Activated CD4-positive, alpha-beta memory T cell treated with anti-CD3 and anti-CD28 coated beads for 36 hours (primary cell): ENCODE measurements at places on chromosomes 7 and 10. TPM values are rescaled to one million over a fixed set of nuclear protein-coding genes. Genes with fewer than 3 reads are reported as not detected.

CRTAC1 gene
- total RNA-seq: not detected

DNA sequence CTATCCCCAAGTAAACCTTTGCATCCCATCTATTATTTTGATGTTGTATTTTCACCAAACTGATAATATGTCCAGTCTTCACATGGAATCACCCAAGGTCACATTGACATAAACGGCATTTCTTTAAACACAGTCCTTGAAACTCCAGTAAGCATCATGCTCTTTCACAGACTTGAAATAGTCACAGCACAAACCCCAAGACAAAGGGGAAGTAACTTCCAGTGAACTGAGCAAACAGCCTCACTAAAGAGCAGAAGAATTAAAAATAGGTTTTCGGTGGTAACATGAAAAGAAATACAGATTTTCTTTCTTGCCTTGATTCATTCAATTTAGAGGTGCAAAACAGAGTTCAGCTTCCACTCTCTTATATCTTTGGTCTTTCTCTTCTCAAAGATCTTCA, 253.7 kb downstream of the SFMBT2 start:
- no peak for DNase-seq

GRCh38 chr7:114789871-114790311, 132.0 kb upstream of the MDFIC start:
- no peak for DNase-seq

DNA sequence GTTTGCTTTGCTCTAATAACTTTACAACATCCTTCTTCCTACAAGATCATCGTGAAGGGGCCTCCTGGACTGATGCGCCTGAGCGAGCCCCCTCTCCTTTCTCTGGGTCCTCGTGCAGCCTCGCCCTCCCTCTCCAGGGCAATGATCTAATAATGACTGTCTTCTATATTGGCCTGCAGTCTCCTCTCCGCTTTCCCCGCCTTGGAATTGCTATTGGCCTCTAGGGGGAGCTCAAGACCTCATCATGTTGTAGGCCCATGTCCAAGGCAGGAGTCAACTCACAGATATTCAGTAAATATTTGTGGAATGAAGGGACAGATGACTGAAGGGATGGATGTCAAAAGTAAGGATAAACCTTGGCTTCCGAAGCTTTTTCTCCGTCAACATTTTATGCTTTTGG, 1180.3 kb downstream of the TYW1 start:
- no peak for DNase-seq

DNA sequence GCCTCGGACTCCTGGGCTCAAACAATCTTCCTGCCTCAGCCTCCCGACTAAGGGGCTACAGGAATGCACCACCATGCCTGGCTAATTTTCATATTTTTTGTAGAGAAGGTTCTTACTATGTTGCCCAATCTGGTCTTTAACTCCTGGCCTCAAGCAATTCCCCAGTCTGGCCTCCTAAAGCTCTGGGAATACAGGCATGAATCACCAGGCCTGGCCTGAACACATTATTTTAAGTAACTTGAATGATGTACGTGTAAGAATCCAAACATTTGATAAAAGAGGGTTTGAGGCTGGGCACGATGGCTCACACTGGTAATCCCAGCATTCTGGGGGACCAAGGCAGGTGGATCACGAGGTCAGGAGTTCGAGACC, 13.0 kb upstream of the BAMBI start:
- no peak for DNase-seq
